ENCODE measurements at places on chromosomes 2 and 18.

DNA sequence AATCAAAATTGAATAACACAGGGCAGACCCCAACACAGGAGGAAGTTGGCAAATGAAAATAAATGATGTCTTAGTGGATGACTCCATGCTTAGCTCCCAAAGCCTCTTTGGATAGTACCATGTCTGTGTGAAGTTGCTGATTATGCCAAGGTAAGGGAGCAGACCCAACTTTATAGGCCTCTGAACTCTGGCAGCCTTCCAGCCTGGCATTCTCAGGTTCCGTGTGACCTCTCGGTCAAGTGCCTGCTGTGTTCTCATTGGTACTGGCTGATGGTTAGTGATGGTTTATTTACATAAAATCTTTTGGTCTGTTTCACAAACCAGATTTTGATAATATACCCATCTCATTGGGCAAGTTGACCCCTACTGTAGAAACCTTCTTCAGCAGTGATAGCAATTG, 112.2 kb upstream of the TTC39C start:
- no peak for DNase-seq

DNA sequence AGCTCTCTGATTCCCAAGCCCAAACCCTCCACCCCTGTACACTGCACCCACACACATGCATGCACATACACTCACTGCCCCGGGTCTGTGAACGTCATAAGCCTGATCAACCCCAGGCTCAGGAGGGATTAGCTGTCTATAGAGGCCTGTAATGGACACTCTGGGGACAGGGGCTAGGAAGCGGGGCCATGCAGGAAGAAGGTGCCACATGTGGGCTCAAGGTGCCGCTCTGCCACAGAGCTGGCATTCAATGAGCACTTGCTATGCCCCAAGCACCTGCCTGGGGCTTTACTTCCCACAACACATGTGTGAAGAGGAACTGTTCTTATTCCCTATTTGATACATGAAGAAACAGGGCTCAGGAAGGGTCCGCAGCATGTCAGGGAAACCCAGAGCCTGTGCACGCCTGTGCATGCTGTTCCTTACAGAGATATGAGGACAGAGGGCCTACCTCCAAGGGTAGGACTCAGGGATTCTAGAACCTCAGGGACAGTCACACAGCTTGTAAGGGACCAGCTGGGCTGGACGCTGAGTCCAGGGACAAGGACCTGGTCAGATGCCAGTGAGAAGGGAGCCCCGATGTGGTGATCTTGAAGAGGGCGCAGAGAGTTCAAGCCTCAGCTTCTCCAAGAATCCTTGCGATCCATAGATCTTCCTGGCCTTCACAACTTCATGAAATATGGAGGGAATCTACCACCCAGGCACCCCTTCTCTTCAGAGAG, 5.0 kb downstream of the BIN1 start:
- DNase-seq: no peak

GRCh38 chr2:166614029-166614428, 120.0 kb upstream of the SCN7A start:
- no peak for DNase-seq

DNA sequence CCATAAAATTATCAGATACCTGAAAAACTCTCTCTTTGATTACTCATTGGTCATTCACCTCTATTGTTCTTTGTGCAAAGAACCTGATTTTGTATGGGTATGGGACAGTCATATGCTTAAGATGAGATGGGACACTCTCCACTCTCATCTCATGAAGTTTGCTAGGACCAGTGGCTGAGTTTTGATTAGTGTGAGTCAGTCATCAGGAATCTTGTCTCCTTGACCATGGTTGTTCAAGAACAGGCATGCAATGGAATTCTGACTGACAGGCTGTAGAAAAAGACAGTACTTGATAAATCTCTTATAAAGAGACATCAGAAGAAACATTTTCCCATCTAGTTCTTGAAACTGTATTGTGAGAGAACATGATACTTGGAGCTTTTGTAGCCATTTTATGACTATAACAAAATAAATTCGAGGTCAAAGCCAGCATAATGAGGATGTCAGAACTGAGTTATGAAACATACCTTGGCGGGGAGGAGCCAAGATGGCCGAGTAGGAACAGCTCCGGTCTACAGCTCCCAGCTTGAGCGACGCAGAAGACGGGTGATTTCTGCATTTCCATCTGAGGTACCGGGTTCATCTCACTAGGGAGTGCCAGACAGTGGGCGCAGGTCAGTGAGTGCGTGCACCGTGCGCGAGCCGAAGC, 367.0 kb downstream of the NR4A2 start:
- no peak for DNase-seq

DNA sequence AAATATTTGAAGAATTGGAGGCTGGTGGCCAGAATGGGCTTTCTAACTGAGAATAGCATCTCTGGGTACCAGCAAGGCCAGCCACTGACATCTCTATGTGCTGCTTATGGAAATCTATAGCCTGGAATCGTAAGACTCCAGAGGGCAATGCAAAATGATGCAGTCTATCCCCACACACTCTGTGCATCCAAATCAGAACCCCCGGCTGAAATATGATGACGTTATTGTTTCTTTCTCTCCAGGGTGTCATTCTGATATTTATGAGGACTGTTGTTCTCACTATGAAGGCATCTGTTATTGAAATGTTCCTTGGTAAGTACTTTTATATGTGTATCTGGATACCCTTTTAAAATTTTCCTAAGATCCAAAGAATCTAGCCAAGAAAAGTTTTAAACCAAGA, 19.6 kb downstream of the VIT start:
- no peak for DNase-seq

Data from T-helper 1 cell (primary cell).